ENCODE measurements at places on chromosomes 2 and 18.

DNA sequence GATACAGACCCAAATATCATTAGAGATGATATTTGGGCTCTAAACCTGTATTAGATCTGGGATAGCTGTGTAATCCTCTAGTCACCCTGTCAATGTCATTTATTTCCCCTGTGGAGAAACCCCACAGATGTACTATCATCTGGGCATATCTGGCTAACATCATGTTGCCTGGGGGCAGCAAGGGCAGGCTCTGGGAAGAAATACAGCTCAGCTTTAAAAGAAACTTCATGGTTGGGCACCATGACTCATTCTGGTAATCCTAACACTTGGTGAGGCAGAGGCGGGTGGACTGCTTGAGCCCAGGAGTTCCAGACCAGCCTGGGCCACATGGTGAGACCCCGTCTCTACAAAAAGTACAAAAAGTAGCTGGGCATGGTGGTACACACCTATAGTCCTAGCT, 282.5 kb downstream of the SLC8A1 start:
- no peak for DNase-seq

GRCh38 chr2:221461901-221462300, 110.2 kb downstream of the EPHA4 start:
- no peak for DNase-seq

- no peak for DNase-seq
Measured at GRCh38 chr2:230739961-230740360, 27.3 kb downstream of the CAB39 start.

DNA sequence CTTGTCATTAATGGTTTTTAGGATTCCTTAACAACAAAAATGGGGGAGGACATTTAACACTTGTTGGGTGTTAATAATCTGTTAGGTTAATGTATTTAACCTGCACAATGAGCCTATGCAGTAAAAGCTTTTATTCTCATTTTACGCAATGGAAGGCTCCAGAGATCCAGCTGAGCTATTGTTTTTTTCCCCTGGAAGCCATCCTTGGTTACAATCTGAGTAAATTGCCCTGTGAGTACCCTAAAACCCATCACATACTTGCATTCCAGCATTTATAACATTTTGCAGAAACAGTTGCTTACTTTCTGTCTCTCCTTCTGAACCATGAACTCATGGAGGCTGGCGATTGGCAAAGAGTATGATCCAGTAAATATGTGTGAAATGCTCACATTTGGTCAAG, 30.2 kb upstream of the DOCK10 start:
- no peak for DNase-seq

- no peak for DNase-seq
Measured at GRCh38 chr18:3402982-3403451, 47.0 kb upstream of the TGIF1 start.

DNA sequence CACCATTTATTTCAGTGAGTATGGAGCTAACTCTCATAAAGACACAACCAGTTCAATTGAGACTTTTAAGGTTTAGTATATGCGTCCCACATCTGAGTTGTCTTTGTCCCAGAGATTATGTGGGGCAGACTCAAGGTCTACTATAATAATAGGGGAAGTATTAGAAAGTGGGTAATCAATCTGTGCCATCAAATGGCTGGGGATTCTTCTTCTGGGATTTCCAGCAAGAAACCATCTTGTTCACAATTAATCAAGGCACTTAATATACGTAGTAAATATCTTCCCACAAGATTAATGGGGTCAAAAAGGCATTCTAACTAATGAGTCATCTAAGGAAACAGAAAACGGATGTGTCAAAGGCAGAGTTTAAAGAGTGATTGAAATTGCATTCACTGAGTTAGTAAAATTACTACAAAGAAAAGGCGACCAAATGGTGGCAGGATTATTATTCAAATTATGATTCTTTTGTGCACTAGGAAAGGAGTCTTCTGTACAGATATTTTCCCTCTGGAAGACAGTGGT, 179.8 kb upstream of the REG3G start:
- no peak for DNase-seq

GRCh38 chr2:100404411-100404810, 13.1 kb downstream of the CHST10 start:
- DNase-seq: no peak

GRCh38 chr2:73202156-73203054, at the start of gene NOTO:
Gene NOTO (plus strand): TSS chr2:73202574. CDS start chr2:73202667, 93 bp downstream.
- no peak for DNase-seq

GRCh38 chr2:24474053-24474452, 17.0 kb upstream of the NCOA1 start:
- no peak for DNase-seq

DNA sequence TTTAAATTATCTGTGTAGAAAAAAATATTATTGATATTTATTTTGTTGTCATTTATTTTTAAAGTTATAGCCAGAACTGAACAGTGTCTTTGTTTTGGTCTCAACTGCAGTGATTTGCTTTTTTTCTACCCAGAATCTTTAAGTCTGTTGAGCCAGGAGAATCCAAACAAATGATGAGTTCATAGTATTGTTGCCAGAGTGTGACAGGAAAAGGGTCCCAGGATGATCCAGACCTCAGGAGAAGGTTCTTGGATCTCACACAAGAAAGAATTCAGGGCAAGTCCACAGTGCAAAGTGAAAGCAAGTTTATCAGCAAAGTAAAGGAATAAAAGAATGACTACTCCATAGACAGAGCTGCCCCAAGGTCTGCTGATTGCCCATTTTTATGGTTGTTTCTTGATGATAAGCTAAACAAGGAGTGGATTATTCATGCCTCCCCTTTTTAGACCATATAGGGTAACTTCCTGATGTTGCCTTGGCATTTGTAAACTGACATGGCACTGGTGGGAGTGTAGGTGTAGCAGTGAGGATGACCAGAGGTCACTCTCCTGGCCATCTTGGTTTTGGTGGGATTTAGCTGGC, 127.1 kb downstream of the AGPS start:
- DNase-seq: no peak

- DNase-seq: no peak
Measured at GRCh38 chr2:186399082-186399644, 86.9 kb upstream of the ZC3H15 start.

DNA sequence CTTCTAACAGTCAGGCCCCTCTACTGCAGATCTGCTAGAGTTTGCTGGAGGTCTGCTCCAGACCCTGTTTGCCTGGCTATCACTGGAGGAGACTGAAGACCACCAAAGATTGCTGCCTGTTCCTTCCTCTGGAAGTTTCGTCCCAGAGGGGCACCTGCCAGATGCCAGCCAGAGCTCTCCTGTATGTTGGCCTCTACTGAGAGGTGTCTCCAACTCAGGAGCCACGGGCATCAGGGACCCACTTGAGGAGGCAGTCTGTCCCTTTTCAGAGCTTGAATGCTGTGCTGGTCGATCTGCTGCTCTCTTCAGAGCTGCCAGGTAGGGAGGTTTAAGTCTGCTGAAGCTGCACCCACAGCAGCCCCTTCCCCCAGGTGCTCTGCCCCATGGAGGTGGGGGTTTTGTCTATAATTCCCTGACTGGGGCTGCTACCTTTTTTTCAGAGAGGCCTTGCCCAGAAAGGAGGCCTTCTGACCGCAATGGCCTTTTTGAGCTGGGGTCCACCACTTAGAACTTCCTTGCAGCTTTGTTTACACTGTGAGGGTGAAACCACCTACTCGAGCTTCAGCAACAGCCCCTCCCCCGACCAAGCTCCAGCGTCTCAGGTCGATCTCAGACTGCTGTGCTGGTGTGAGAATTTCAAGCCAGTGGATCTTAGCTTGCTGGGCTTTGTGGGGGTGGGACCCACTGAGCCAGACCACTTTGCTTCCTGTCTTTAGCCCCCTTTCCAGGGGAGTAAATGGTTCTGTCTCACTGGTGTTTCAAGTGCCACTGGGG, 566.0 kb downstream of the NR4A2 start:
- no peak for DNase-seq

- no peak for DNase-seq
Measured at GRCh38 chr2:200028998-200029397, 73.6 kb downstream of the MAIP1 start.

DNA sequence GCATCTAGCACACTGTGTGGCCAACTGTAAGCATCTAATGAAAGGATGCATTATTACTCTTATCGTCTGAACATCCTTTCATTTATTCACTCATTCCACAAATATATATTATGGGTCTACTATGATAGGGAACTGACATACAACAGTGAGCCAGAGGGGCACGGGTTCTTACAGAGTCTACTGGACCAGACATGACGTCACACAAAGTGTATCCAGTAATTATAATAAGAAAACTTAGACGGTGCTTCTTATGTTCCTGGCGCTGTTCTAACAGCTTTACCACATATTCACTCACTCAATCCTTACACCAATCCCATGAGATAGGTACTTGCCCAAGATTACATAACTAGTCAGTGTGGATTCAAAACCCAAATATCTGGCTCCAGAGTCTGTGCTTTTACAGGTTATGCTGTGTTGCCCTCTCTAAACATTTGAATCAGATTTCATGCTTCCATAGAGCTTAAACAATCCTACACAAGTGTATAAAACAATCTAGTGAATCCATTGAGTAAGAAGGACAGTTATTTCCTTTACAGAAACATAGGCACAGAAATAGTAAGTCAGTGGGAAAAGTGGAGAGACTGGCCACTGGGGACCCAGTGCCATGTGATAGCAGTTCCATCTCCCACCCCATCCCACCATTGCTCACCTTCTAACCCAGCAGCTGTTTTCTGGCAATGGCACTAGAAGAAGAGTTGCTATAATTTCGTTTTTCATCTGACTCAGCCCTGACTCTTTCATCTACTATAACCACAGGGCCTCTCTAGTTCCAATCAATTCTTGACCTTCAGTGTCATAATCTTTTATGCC, 24.2 kb upstream of the ARL5A start:
- DNase-seq: no peak

DNA sequence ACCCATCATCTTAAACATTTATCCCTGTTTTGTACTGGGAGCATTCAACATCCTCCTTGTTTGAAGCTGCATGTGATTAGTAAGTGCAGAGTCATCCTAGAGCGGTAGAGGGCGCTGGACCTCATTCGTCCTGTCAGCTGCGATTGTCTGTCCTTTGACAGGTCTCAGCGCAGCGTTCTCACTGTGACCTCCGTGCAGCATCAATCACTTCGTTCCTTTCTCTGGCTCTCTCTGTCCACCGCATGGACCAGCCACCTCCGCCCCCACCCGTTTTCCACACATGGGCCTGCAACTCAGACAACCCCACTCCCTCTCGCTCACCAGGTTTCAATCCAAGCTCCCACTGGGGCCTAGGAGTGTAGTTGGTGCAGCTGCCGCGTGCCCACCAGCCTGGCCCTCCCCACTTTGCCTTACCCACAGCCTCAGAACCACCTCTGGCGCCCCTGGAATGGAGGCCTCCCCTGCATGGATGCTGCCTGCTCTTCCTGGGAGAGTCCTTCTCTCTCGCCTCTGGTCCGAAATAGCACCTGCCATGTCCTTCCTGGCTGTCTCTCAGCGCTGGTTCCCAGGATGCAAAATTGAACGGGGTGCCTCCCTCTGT, 90.5 kb downstream of the NDUFA10 start:
- DNase-seq: no peak

- DNase-seq: no peak
Measured at GRCh38 chr2:147558620-147559019, 286.2 kb upstream of the ACVR2A start.

DNA sequence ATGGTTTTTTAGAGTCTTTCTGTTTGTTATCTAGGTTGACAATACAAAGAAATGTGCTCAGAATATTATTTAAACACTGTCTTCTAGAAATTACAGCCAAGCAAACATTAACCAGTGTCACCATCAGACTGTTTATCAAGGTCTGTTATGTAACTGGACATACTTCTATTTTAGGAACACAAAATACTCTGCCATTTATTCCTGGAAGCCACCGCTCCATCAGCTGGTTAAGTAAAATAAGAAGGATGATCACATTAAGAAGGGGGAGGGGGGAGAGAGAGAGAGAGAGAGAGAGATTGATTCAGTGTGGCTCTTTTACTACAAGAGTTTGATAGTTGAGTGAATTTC, 47.9 kb downstream of the MBP start:
- no peak for DNase-seq

DNA sequence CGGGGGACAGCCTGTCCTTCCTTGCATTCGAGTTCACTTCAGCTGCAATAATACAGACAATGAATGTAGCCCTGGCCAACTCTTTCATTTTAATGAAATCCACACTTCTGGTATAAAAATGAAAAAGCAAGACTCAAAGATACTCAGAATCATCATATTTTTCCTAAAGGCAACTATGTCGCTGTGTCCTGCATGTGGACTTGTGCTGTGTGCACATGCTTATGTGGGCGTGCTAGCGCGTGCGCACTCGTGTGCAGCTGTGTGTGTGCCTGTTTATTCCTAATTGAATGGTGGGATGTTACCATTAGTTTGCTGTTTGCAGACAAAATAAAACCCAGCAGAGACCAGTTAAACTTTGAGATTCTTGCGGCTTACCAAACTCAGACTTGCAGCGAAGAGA, 49.6 kb downstream of the SMIM21 start:
- no peak for DNase-seq

- DNase-seq: no peak
Measured at GRCh38 chr2:197244349-197244748, 66.2 kb downstream of the ANKRD44 start.

- DNase-seq: no peak
Measured at GRCh38 chr2:38997781-38998180, 108.1 kb downstream of the ARHGEF33 start.

DNA sequence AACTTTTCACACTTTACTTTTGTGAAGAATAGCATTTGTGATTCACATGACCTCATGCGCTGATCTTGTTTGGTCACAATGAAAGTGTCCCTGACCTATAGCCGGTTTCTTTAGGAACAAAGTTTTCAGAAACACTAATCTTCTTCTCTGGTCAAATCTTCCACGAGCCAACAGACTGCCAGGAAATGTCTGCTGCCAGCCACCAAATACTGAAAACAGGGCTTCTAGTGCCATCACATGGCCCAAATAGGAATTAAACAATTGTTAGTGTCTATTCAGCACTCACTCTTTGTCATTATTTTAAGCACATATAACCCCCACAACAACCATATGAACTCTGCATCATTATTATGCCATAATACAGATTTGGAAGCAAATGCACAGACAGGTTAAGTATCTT, 286.5 kb upstream of the SYT4 start:
- DNase-seq: no peak

- no peak for DNase-seq
Measured at GRCh38 chr2:69742322-69742952, 503 bp downstream of the ANXA4 start.

- DNase-seq: no peak
Measured at GRCh38 chr2:199485732-199486335, 28.1 kb upstream of the SATB2 start.

DNA sequence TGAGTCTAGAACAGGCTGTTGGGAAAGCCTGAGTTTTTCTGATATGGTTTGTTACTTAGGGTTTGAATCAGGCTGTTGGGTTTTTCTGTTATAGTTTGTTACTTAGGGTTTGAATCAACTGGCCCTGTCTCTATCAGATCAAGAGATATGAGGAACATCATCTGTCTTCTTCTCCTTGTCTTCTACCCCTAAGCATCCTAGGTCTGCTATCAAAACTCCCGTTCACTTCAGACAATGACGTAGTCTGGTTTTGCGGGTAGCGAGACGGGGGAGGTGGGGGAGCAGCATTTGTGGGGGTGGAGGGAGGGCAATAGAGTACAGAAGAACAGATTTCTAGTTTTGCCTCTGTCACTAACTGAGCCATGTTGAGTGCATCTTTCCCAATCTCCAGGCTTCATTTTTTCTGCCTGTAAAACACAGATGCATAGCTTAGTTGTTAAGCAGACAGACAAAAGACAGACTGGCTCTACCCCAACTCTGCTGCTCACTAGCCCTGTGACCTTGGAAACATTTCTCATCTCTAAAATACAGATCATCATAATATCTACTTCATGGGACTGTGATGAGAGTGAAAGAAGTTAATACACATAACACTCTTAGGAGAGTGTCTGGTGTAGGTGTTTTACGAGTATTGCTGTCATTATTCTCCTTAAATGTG, 9.1 kb downstream of the TNP1 start:
- DNase-seq: no peak

GRCh38 chr18:48889981-48890762, 60.6 kb downstream of the SMAD7 start:
- no peak for DNase-seq

Measured in esophagus squamous epithelium (tissue), 5 donors.